HTR-8/SVneo (cell line): ENCODE measurements at places on chromosomes 3 and 15.

- DNase-seq: peak; percentile 70
These were observed 513.7 kb downstream of the FOXP1 start for GRCh38 chr3:71069797-71070196.

DNA sequence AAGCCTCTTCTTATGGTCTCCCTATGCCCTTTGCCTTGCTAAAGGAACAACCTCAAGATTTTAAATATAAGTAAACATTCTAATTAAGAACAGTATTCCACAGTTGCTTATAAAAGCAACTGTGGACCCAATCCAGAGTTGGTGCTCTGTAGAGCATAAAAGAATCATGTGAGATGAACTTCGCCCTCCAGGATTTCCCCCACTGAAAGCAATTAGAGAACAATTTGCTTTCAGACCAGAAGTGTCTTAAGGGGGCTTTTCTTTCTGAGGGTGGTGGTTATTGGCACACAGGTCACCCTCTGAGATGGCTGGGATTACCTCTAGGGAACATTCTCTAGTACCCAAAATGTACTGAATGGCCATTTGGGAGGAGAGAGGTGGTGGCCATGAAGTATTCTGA, 10.6 kb downstream of the ZNF592 start:
- no peak for DNase-seq

DNA sequence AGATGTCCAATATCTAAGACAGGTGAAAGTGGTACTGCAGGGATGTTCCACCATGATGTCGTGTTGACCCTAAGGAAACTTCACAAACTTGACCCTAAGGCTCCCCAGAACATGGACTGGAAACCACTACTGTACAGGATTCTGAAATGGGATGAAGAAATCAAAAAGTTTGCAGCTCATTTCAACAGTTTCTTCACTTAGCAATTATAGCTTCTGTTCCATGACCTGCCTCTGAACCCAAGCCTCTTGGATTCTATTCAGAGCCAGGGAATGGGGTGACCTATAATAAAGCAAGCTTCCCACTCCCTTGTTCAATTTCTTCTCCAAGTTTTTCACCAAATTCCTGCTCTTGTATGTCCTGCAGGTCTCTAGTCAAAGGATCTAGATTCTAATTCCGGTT, 40.7 kb downstream of the DUT start:
- DNase-seq: no peak

GRCh38 chr15:80923668-80924067, 66.0 kb downstream of the MESD start:
- no peak for DNase-seq
